GM19239 (cell line): ENCODE measurements at places on chromosomes 2 and 18.
A peak's percentile ranks its signal among the peaks of the same experiment; 100 is the strongest.

DNA sequence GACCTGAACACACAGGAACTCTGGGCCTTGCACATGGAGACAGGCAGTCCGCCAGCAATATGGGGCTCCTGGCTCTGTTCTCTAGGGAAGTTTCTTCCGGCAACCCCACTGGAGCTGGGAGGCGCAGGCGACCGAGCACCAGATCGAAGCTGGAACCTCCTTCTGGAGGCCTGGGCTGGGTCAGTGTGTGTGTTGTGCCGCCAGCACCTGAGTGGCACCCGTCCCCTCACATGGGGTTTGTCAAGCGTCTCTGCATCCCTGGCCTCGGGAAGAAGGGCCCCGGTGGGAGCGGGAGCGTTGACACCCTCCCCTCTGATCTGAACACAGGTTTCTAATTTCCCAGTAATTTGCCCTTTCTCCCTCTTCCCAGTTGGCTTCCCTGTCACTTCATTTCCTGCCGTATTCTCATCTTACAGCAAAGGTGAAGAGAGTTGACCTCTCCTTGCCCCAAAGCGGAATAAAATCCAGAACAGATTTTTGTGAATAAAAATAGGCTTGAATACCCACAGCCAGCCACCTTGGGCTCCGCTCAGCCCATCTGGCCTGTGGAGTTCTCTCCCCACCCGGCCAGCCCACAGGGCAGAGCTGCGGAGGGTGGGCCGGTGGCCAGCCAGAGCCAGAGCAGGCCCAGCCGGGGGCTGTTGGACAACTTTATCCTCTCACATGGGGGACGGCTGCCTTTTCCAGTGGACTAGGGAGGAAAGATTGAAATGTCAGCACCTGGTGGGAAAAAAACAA, 85.9 kb downstream of the APOB start:
- no peak for DNase-seq

DNA sequence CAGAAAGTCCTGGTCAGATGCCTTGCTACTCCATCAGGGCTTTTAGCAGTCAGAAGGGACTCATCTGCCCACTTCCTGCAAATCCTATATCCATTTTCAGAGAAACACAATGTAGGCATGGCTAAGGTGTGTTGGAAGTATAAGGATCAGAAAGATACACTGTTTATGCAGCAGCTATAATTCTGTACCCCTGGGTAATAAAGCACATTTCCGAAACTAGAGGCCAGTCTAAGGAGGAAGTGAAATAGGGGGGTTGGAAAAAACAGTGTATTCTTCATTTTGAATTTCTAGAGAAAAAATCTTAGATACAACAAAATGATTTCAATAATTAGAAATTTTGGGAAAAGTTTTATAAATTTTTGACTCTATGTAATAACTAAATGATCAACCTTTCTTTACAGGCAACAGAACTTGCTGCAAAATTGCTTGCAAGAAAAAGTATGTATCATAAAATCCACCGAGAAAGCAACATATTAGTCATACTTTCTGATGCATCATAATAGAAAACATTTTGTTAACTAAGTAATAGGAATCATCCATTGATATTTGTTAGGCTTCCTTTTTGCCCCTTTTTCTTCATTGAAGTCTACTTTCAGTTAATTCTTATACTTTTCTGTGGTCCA, 47.4 kb downstream of the FSIP2 start:
- no peak for DNase-seq

DNA sequence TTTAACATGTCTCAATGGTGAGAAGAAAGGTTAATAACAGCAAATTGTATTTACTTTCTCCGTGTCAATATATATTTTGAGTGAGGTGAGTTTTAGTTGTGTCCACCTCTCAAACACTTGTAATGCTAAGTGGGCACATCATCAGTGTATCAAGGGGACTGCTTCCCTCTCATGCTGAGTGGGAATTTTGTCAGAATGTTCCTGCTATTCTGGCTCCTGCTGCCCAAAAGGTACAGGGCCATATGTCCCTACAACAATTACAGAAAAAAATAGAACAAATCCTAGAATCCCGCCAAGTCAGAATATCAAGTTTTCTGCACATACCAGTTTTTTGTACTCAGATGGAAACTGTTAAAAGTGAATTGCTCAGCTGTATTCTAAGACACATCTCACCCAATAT, 5.4 kb upstream of the CERKL start:
- no peak for DNase-seq

- no peak for DNase-seq
Measured at GRCh38 chr18:74419761-74420160, 37.3 kb downstream of the DIPK1C start.

- DNase-seq = no peak
Measured at GRCh38 chr18:63085611-63086010, 234.0 kb downstream of the BCL2 start.

- DNase-seq = no peak
Measured at GRCh38 chr2:95271381-95271971, 2.8 kb upstream of the PROM2 start.

DNA sequence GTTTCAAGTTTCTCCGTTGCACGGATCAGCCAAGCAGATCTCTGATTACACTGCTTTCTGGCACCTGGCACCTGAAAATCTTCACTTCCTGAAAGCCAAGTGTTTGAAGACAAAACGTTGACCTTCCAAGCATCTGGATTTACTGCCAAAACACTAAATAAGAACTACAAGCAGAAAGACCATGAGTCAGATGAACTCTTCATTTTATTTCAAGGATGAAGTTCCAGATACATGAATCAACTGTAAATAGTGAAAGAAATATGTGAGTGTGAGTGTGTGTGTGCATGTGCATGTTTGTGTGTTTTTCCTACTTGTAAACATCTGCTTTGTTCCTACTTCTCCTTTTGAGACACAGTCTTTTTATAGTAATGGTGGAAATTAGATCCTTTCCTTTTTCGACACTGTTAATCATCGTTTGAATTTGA, 60.0 kb upstream of the DTNA start:
- no peak for DNase-seq

DNA sequence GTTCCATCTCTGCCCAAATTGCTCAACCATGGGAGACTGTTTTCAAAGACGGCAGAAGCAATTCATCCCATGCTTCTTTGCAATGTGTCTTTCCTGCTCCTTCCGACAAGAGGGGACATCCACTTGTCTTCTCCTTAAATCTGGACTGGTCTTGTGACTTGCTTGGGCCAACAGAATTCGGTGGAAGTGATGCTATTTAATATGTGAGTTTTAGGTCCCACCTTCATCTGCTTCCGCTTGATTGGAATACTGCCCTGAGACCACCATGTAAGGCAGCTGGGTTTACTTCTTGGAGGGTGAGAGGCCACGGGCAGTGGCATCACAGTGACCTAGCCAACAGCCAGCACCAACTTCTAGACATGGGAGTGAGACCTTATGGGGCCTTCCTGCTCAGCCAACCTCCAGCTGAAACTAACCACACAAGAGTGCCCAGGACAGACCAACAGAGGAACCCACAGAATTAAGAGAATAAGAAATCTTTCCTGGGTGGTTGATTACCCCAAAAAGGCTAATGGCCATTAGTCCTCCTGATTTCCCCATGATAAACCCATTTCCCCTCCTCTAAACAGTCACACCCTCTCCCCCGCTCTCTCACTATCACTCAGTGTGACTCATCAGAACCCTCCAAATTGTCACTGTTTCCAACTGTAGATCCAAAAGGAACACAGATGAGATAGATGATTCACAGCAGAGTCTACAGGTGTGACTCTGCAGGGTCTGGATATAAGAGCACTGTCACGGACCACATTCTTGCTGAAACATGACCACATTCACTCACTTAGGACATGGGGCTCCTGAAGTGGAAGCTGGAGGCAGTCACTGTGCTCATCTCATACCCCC, 16.2 kb upstream of the RHOB start:
- DNase-seq = no peak

- DNase-seq = no peak
Measured at GRCh38 chr18:58544616-58545337, 84.1 kb downstream of the ALPK2 start.

DNA sequence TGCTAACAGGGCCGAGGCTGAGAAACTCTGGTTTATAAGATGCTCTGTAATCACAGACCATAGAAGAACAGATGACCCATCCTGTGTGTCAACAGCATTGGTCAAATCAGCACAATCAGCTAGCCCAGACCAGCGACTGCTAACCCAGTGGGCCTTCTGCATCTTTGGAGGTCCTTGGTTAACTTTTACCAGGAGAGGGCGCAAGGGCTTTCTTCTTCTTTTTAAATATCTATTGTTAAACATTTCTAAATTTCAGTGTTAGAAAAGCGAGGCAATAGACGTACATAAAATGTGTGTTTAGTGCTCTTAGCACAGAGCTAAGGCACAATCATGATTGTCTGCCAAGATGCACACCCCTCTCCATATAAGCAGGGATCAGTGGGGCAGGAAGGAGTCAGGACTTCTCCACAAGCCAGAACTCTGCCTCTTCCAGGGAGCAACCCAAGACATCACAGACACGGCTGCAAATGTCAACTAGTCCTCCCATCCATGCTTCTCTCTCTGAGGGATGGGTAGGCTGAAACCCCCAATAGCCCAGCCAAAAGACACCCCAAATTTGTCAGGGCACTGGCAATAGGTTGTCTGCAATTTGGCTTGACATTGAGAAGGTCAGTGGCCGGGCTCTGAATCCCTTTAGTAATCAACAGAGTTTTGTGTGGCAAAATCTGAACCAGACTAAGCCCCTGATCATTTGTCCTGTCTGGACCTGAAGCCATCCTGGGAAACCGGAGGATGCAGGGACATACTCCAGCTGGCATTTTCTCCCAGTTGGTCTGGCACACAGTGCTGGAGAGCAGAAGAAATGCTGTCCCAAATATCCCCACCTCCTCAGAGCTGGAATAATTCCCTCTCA, 188.2 kb downstream of the BCL2 start:
- no peak for DNase-seq

GRCh38 chr2:60317844-60318243, 235.6 kb downstream of the BCL11A start:
- peak; percentile 26 for DNase-seq

GRCh38 chr18:10660179-10660884, 134.5 kb downstream of the NAPG start:
- DNase-seq = no peak

DNA sequence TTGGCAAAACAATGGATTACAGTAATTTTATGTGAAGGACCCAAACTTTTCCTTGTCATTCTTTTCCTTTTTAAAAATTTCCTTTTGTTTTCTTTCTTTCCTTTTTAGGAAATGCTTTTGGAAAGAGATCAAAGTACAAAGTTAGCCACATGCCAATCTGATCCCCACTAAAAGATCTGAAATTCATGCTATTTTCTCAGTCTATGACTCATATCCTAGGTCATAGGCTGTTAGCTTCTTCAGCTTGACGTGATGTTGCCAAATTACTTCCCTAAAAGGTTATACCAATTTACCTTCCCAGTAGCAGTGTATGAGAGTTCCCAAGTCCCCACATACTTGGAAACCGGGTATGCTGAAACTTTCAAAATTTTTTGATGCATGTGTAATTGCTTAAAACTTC, 355.3 kb downstream of the INSIG2 start:
- no peak for DNase-seq

- no peak for DNase-seq
Measured at GRCh38 chr18:59232309-59233016, 12.5 kb downstream of the GRP start.

DNA sequence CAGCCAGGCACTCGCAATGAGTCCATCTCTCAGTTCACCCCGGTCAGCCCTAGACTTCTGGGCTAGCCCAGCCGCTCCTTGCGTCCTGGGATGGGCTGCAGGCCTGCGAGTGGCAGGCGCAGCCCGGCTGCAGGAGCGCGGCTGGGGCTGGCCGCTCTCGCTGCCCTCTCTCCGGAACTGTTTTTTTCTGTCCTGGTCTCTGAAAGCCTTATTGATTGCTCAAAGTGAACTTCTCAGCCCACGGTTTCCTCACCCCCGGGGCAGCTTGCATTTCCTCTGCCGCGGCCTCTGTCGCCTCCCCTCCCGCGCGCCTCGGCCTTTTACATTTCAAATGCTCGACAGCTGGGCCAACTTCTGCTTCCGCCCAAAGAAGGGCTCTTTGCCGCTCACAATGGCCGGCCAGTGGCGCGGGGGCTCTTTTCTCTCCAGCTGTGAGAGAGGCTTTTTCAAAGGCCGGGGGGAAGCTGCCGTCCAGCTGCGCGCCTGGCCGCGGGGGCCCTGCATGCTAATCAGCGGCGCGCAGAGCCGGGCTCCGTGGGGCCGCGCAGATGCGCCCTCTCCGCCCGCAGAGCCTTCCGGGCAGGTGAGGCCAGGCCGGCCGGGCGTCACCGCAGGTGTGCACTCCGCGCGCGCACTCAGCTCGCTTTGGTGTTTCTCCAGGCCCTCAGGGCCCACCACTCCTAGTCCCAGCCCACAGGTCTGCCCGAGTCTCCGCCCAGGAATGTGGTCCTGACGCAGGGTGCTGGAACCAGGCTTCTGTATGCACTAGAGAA, 513.8 kb downstream of the RNF144A start:
- no peak for DNase-seq

GRCh38 chr18:48922801-48923730, 27.7 kb downstream of the SMAD7 start:
- DNase-seq = no peak

- no peak for DNase-seq
Measured at GRCh38 chr2:237091779-237092436, 6.2 kb downstream of the COPS8 start.

GRCh38 chr18:58292638-58293037, 248.6 kb downstream of the NEDD4L start:
- DNase-seq = no peak

GRCh38 chr18:53385889-53386288, 838.6 kb downstream of the MBD2 start:
- no peak for DNase-seq

- DNase-seq = no peak
Measured at GRCh38 chr2:233209533-233210171, 41.8 kb upstream of the ATG16L1 start.

DNA sequence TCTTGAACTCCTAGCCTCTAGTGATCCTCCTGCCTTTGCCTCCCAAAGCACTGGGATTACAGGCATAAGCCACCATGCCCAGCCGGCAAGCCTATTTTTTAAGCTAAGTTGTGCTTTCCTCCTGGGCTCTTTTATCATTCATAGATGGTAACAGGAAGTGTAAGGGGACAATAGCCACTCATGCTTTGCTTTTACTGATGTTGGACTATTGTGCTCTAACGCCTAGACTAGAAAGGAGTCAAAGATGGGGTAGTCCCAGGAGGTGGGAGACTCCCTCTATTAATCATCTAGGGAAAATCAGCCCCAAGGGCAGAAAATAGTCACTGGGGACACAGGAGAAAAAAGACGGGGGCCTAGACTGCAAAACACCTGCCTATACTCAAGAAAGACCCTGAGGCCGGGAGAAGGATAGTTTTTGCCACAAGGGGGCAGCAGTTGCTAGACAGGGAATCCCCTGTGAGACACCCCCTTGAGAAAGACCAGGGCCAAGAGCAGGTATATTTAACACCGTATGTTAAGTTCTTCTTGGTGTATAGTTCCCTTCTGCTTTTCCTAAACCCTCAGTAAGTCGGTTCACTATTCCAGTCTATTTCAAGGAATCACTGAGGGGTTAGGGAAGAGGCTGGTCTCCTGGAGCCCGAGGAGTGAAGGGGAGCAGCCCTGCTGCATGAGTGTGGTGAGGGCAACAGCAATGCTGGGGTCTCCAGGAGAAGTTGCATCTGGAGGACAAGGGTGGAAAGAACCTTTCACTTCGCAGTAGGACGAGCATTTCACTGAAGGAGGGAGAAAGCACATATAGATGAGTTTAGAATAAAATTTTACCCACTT, 2.1 kb upstream of the CXCR1 start:
- peak; percentile 57 for DNase-seq
